Amygdala (tissue), 56 donors: ENCODE measurements at places on chromosomes 4 and X.

GRCh38 chrX:130637591-130637990, 235.8 kb downstream of the RBMX2 start:
- DNase-seq, result no peak

DNA sequence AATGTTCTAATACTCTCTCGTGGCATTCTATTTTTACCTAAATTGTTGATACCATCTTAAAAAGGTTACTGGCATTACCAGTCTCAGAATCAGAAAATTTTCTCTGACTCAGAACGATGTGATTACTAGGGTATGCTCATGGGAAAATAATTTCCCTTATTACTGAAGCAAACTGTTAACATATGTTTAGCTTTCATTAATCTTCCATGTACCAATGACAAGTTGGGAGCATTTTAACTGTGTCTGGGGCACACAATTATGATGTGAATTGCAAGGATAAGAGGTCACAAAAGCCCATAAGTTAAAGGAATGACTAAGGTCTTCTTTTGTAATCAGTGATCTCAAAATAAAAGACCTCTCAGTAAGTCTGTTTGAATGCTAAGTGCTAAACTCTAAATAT, 1254.6 kb downstream of the PCDH18 start:
- DNase-seq, result no peak

GRCh38 chrX:29478336-29479069, 736.9 kb upstream of the MAGEB2 start:
- DNase-seq, result no peak

DNA sequence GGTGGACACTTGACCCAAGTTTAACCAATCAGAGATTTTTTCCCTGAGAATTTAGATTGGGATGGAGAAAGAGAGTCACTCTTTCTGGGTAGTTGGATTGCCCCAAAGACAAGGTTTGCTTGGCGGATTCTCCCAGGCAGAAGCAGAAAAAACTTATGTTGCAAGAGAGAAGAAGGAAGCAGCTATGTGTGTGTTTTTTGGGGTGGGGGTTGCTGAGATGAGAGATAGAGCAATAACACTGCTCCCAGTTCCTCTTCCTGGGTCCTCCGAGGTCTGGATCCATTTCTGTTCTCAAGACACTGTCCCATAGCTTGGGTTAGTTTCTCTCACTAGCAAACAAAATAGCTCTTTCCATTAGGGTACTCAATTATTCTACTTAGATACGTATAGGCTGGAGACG, 222.1 kb downstream of the STIM2 start:
- DNase-seq, result no peak

- DNase-seq, result no peak
Observed at GRCh38 chr4:113899271-113900070, 80.0 kb downstream of the ARSJ start.
